T-helper 22 cell (primary cell): ENCODE measurements at places on chromosomes 3 and 15.

- no peak for DNase-seq
Observed at GRCh38 chr3:104612218-104612617, 754.5 kb upstream of the ALCAM start.

GRCh38 chr15:24955531-24955921, 739 bp downstream of the SNRPN start:
- peak; percentile 0 for DNase-seq

DNA sequence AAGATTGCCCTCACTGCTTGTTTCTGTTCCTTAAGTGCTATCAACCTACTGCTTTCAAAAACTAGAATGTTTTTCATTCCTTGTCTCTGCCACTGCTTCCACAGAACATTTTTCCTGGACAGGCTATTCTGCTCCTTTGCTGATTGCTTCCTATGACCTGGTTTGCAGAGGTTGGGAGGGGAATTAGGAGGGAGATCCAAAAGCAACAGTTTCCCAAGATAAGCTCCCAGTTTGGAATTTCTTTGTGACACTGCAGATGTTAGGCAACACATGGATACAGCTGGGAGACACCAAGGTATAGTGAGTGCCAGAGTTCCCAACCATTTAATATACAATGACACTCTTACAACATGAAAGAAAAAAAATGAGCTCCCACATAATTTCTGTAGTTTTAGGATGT, 1036.5 kb downstream of the ROBO2 start:
- DNase-seq: no peak

GRCh38 chr3:54424292-54424691, 301.9 kb downstream of the CACNA2D3 start:
- no peak for DNase-seq

GRCh38 chr3:186166036-186166435, 57.1 kb upstream of the ETV5 start:
- DNase-seq: no peak

GRCh38 chr3:54366839-54367238, 244.5 kb downstream of the CACNA2D3 start:
- DNase-seq: no peak

GRCh38 chr15:39034816-39035215, 470.2 kb upstream of the RASGRP1 start:
- DNase-seq: no peak

DNA sequence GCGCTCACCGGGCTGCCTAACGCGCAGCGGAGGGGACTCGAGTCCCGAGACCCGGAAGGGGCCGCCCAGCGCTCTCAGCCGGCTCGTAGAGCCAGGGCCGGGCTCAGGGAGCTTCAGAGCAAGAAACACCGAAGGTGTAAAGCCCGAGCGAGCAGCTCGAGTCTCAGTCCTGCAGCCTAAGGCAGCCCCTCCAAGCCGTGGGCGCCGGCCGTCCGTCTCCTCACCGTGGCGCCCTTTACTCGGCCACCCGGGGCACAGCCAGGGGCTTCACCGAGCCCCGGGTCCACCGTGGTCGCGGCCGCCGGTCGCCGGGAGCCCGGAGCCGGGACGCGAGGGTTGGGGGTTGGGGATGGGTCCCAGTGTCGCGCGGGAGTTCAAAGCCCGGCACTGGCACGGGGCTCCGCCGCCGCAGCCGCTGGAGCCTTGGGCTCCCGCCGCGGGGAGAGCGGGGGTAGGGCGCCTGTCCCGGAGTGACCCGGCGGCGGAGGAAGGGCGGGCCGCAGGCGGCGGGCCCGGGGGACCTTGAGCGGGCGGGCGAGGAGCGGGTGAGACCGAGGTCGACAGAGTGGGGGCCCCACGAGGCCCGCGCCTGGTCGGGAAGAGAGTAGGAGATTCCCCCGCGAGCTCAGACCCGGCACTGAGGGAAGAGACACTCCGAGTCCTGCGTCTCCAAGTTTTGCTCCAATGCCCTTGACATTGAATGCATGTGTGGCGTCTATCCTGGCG, 26.9 kb upstream of the THRB start:
- DNase-seq: no peak

DNA sequence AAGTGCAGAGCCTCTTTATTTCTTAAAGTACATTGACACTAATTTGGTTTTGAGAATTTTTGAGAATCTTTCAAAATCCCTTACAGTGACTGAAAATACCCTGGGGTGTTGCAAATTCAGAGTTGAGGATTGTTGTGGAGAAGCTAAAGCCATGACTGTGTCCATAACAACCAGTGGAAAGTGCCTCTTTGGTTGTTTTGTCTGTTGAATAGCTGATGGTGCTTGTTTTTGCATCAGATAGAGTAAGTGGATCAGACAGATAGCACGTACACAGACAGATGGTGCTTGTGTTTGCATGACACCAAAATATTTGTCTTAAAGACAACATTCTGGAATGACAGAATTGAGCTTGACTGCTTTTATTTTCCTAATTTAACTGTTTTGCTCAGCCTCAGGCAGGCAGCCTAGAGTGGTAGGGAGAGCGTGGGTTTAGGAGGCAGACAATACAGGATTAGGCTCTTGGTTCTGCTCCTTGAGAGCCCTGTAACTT, 265.0 kb downstream of the IL20RB start:
- no peak for DNase-seq

DNA sequence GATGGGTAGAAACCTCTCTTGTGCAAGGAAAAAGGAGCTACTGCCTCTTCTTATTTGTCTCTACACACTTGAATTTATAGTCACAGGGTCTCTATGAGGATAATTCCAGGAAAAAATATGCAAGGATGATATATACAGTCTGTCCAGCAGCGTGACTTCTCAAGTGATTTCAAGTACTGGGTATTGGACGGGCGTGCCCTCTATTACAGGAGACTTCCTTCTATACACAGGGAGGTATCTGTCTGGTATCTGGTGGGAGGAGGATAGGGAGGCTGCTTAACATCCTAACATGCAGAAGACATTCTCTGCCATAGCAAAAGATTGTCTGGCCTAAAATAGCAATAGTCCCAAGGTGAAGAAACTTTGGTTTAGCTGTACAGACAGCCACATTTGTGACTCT, 146.1 kb downstream of the TPRG1 start:
- DNase-seq: no peak

- no peak for DNase-seq
Observed at GRCh38 chr15:58228718-58229117, 90.5 kb downstream of the AQP9 start.

GRCh38 chr3:126684218-126684751, 19.8 kb upstream of the CHCHD6 start:
- no peak for DNase-seq

- no peak for DNase-seq
Observed at GRCh38 chr3:127104586-127104985, 88.3 kb upstream of the PRR23E start.

DNA sequence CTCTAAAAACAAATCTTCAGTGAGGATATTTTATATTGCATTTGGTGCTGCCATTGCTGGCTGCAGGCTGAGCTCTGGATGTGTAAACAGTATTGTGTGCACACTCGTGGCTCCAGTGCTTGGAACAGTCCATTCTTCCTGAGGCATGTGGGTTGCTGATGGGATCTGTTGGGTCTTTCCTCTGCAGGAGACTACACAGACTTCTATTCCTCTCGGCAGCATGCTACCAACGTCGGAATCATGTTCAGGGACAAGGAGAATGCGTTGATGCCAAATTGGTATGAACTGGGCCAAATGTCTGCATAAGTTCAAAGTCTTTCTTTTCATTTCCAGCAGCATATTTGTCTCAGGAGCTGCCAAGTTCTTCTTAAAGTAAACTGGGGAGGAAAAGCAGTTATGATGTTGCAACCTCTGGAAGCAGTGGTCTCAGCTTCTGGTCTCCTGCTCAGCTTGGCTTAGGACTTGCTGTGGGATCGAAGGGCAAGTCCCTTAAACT, 9.3 kb downstream of the FAH start:
- no peak for DNase-seq

DNA sequence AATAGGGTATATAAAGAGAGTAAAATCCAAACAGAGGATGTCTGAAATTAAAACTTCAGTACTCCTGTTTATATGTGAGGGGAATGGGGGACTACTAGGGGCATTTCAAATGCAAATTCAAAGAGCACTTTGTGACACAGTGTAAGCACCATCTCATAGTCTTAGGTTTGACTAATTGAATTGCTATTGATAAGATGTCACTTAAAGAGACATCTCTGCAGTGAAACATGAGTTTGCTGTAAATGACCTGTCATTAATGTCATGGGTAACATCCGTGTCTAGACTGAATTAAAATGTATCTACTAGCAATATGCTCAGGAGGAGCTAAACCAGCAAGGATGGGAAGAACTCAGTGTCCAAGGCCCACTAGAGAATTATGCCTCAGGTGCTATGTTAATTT, 41.0 kb downstream of the ROBO1 start:
- no peak for DNase-seq

- no peak for DNase-seq
Observed at GRCh38 chr3:174253940-174254339, 605.2 kb upstream of the NAALADL2 start.

- DNase-seq: no peak
Observed at GRCh38 chr3:175329373-175329772, 470.2 kb downstream of the NAALADL2 start.

- DNase-seq: no peak
Observed at GRCh38 chr3:191301782-191302411, 27.3 kb upstream of the CCDC50 start.

DNA sequence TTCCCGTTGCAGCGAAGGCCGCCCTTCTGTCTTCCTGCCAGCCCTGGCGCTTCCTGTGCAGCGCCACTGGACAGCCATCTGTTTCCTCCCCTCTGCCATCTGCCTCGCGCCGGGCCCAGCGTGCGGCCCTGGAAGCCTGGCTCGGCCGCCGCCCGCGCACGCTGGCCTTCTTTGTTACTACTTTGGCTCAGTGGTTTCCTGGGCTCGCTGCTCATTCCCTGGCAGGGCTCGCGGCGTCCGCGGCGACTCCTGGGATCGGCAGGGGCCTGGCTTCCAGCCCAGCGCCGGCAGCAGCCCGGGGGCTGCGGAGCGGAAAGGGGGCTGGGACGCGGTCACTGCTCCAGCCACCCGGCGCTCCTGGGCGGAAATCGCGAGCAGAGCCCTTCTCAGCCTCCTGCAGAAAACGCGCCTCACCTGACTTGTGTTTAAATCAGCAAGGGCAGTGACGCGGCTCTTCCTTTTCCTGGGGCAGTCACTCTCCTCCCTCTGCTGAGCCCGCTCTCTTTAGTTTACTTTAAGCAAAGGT, 10.0 kb downstream of the CMTM7 start:
- peak; percentile 45 for DNase-seq

GRCh38 chr15:77013776-77014131, 18.8 kb downstream of the PSTPIP1 start:
- peak; percentile 75 for DNase-seq

DNA sequence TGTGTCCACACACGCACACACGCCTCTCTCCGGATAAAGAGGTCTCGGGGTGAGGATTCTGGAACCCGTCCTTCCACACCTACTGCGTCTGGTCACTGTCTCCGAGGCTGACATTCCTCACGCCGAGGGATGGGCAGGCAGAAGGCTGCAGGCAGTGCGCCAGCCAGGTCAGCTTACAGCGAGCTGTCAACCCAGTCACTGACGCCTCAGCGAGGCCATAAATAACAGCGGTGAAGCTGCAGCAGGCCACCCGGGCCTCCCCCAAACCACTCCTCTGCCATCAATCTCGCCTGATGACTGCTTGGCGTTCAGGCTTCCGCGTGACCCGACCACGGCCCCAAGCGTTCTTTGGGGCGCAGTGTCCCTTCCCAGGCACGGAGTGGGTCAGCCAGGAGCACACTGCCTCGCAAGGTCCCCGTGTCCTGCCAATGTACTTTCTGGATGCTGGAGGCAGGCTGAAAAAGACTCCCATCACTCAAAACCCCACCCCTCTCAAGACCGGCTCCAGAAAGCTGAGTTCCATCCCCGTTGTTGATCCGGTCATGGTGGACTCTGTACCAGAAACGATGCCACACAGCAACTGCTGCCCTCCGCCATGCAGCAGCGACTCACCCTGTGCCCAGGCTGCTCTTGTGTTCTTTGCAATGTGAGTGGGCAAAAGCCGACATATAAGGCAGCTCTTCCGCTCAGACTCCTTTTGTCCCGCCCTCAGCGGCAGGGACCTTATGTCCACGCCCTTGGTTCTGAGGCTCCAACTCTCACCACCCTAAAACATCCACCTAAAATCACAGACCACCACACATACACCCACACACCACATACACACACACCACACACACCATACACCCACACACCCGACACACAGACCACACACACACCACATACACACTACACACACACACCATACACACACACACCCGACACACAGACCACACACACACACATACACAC, 27.1 kb downstream of the CPN2 start:
- DNase-seq: no peak

- DNase-seq: no peak
Observed at GRCh38 chr3:166478356-166478755, 641.1 kb upstream of the BCHE start.

- no peak for DNase-seq
Observed at GRCh38 chr3:114557791-114558190, 264.0 kb downstream of the TIGIT start.

GRCh38 chr3:48845170-48845569, 2.5 kb downstream of the PRKAR2A start:
- DNase-seq: no peak

DNA sequence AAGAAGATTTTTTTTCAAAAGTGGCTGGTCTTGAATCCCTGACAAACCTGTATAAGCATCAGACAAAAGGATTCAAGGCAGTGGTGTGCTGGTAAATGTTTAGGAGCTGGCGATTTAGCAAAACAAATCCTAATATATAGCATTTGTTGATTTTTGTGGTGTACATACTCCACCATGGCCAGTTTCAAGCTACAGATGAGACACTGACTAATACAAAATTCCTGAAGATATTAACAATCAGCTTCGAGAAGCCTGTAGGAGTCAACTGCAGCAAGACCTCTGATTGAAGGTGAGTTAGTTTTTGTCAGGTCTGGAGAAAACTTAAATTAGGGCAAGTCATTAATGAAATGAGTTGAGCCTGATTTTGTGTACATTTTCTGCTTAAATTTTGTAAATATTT, 6.7 kb downstream of the STRIT1 start:
- DNase-seq: no peak

DNA sequence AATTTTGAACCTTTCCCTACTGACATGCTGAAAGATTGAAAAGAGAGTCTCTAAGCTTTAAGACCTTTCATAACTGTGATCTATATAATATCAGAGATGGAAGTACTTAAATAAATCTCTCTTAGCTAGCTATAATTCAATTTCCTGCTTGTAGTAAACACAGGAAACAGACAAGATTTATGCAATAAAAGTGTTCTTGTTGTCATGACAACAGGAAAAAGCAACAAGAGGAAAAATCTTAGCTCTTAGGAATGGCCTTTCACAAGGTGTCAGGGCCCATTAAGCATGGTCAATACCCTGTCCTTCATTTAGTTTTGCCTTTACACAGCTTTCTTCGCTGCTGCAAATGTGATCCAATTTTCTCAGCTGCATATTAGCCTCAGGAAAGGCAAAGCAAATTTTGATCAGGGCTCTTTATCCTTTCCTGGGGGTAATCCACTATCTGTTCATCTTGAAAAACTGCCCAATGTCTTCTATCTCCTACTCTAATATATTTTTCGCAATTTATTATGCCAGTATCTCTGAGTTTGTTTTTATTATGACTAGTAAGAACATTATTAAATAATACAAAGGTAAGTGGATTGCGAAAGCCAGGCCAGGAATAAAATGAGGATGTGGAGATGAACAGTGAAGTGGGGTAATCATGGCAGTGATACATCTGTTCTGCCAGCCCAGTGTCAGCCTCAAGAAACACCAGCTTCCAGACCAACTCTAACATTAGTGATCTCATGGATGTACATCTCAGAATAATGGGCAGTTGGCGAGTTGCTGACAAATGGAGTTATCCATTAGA, 28.7 kb downstream of the SIDT1 start:
- DNase-seq: no peak

GRCh38 chr15:74709011-74709410, 13.2 kb upstream of the EDC3 start:
- DNase-seq: no peak

GRCh38 chr15:78061963-78062427, 15.5 kb downstream of the TBC1D2B start:
- DNase-seq: no peak
